Sigmoid colon (tissue), 7 donors: ENCODE measurements at places on chromosomes 2 and 18. TPM values are rescaled to one million over a fixed set of nuclear protein-coding genes. Genes with fewer than 3 reads are reported as not detected.

- DNase-seq = peak; percentile 64
Observed at GRCh38 chr2:239464166-239465016, 63.6 kb upstream of the HDAC4 start.

DNA sequence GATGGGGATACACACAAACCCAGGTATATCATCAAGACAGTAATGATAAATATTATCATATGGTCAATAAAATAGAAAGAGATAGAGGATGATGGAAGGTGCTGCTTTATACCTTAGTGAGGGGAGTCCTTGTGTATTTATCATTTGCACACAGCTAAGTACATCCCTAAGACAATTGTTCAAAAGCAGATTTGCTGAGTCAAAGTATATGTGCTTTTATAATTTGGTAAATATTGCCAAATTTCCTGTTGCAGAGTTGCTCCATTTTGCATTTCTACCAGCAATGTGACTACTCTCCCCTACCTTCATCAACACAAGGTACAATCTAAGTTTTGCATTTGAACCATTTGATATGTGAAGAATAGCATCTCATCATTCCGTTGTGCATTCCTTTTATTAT is 22.6 kb upstream of the PLEK start:
- no peak for DNase-seq

DNA sequence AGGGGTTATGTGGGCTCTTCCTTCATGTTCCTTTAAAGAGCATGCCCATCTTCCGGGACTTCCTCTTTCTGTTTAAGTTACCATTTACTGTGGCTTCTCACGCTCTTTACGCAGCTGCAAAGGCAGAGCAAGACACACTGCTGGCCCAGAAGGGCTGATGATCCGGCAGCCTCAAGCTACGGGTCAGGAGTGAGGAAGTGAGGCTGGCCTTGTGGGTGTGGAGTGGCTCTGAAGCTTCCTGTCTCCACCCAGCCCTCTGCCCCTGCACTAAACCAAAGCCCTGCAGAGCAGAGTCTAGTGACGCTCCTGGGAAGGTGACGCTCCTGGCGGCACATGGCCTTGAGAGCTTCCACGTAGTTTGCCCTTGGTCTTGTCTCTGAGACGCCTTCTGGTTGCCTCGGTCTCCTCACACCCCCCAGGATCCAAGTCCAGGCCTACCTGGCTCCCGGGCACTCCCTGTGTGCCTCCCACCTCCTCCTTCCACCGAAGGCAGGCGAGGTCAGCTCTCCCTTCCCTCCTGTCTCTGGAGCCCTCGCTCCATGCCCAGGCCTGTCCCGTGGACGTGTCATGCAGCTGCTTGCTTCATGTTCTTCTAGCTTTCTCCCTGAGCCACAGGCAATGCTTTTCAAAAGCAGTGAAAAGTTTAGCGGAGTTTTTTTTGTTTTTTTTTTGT is 50.3 kb downstream of the ARL4C start:
- peak; percentile 83 for DNase-seq

GRCh38 chr2:103161456-103162289 is 399.8 kb downstream of the TMEM182 start:
- DNase-seq = no peak

Gene STEAP3
- 3.9 TPM for total RNA-seq

GRCh38 chr2:66173645-66174044 is 261.3 kb upstream of the MEIS1 start:
- DNase-seq = no peak

Gene ALK
- 1.2 TPM for total RNA-seq

GRCh38 chr2:198054299-198054698 is 249.9 kb downstream of the PLCL1 start:
- DNase-seq = no peak

Gene AKAIN1
- total RNA-seq = not detected

DNA sequence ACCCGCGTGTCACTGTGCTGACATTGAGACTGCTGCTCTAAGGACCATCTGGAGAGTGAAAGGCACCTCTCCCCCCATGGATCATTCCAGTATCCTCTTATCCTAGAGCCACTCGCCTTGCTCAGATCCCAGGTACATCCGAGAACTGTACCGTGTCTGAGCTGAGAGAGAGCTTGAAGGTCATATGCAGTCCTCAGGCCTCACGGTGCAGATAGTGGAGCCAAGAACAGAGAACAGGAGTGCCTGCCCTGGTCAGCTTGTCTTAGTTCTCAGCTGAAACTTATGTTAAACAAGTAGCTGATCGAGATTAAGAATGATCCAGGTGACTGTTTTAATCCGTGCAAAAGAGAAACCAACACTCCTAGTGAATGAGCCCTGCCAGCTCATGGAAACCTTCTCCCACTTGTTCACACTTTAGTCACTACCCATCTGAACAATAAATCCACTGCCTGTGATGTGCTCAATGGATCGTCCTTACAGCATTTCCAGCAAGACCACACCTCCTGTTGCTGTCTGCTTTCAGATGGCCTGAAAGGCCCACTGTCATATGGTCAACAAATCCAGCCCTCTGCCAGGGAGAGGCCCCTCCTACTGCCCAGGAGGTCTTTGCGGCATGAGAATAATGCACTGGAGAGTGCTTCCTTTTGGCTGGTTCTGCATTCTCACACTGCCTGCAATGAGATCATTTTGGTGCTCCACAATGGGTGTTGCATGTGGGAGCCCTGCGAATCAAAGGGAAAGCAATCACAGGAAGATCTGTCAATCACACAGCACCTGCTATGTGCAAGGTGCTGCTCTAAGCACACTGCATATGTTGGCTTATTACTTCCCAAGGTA is 43.7 kb upstream of the APCDD1 start:
- DNase-seq = no peak

DNA sequence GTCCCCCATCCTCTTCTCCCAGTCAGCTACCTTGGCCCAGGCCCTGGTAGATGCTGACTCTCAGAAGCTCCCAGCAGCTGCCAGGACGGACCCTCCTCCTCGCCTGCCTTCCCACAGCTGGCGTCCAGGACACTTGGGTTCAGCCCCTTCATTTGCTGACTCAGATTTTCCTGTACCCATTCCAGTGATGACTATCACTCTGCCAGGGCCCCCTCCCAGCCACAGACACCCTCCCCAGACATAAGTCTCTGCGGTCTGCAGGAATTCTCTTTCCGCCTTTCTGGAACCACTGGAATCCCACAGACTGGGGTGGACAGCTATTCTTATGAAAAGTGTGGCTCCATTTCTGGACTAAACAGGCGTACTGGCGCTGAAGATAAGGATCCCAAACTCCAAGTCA is 260.3 kb upstream of the EPAS1 start:
- no peak for DNase-seq

GRCh38 chr2:235049069-235049468 is 97.3 kb downstream of the SH3BP4 start:
- no peak for DNase-seq

- no peak for DNase-seq
Observed at GRCh38 chr2:157355618-157356017, 30.0 kb upstream of the ERMN start.

Gene CROCC2
- total RNA-seq = not detected

DNA sequence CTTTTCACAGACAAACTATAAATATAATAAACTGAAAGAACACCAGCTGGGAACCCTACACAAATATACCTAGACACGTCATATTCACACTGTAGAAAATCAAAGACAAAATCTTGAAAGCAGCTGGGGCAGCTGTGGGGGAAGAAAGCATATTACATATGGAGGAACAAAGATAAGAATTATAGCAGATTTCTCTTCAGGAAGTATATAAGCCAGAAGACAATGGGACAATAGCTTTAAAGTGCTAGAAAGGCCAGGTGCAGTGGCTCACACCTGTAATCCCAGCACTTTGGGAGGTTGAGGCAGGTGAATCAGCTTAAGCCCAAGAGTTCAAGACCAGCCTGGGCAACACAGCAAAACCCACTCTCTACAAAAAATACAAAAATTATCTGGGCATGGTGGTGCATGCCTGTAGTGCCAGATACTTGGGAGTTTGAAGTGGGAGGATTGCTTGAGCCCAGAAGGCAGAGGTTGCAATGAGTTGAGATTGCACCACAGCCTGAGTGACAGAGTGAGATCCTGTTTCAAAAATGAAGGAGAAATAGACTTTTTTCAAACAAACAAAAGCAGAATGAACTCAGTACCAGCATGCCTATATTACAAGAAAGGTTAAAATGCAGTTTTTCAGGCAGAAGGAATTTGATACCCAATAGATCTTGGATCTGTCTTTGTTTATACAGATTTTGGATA is 26.8 kb upstream of the ERCC3 start:
- DNase-seq = no peak
